ENCODE measurements at places on chromosomes 11 and 22. TPM values are rescaled to one million over a fixed set of nuclear protein-coding genes. Genes with fewer than 3 reads are reported as not detected.
A peak's percentile ranks its signal among the peaks of the same experiment; 100 is the strongest.

- DNase-seq = no peak
Measured at GRCh38 chr11:15288863-15289262, 174.1 kb downstream of the INSC start.

Gene APOL4
- total RNA-seq = 0.17 TPM

DNA sequence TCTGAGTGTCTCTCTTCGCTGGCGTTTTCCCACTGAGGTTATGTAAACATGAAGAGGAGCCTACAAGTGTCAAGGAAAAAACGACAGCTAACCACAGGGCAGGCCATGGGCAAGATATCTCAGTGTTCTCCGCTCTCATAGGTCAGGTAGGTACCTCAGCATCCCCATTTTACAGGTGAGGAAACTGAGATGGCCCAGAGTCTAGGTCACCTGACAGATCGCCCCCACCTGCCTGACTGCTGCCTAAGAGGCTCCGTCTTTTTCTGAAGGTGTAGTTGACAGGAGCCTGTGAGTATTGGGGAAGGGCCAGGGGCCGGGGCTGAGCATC, 847 bp upstream of the NDUFA6 start:
- no peak for DNase-seq

Gene PATE1
- total RNA-seq = not detected

GRCh38 chr11:44949160-44950030, 1.3 kb downstream of the TP53I11 start:
- no peak for DNase-seq

Gene CPT1A
- 6.3 TPM for total RNA-seq

- DNase-seq = no peak
Measured at GRCh38 chr11:68581439-68581838, 102.9 kb upstream of the GAL start.

DNA sequence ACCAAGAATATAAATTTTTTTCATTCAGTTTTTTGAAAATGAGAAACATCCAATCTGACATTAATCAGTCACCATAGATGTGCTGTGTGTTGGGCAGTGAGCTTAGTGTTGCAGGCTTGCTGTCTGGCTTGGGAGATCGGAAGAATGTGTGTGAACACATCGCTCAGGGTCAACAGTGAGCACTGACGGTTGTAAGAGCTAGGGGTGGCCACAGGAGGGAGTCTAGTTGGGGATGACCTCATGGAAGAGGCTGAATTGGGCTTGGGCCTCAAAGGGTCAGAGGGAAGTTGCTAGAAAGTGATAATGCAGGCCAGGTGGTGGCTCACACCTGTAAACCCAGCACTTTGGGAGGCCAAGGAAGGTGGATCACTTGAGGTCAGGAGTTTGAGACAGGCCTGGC, 375.4 kb downstream of the DDX10 start:
- no peak for DNase-seq

Gene PACS1
- total RNA-seq = 30.0 TPM

- DNase-seq = peak; percentile 17
Measured at GRCh38 chr11:132202621-132203020, 832.2 kb downstream of the NTM start.

DNA sequence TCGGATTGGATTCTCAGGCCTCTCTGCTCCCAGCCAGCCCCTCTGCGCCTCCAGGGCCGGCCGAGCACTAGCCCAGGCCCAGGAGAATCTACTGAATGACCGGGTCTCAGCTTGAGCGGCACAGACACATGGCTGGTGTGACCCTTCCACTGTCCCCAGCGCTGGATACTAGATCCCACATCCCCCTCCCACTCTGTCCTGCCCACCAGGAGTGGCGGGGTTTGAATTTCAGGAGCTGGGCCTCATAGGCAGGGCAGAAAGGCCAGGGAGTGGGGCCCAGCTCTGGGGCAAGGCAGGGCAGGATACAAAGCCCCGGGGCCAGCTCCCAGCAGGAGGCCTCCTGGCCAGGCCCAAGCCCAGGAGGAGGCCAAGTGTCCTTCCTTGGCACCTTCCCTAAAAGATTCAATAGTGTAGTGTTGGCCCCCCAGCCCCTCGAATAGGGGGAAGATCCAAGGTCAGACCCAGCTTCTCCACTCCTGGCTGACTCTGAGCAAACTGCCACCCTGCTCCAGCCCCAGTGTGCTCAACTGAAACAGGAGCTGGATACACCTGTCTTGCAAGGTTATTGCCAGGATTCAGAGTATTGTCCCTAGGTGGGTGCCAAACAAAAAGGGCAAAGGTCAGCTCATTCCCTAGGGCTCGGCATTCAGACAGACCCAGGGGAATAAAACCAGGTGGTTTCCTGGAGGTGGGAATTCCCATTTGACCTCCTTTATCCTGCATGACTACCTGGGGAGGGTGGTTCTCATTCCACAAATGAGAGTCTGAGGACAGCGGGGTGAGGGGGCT, 22.5 kb upstream of the TCF20 start:
- no peak for DNase-seq

DNA sequence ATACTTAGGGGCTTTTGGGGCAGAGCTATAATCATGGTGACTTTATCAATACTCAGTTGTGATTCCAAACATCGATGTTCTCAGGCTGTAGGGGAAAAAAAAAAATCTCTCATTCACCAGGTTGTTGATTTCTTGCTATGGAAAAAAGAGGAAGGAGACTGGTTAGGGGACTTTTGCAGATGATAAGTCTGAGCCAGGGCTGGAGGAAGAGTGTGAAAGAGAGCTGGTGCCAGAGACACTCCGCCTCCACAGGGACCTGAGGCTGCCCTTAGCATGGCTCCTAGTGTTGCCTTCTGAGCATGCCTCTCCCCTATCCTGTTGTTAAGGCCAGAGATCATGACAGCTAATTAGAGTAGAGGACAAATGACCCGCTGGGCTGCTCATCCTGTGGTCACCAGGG, 16.9 kb downstream of the UPB1 start:
- DNase-seq = no peak

GRCh38 chr11:124074554-124074953, 33.4 kb upstream of the OR10G7 start:
- DNase-seq = no peak

- DNase-seq = no peak
Measured at GRCh38 chr22:41023299-41023623, 69.1 kb upstream of the EP300 start.

DNA sequence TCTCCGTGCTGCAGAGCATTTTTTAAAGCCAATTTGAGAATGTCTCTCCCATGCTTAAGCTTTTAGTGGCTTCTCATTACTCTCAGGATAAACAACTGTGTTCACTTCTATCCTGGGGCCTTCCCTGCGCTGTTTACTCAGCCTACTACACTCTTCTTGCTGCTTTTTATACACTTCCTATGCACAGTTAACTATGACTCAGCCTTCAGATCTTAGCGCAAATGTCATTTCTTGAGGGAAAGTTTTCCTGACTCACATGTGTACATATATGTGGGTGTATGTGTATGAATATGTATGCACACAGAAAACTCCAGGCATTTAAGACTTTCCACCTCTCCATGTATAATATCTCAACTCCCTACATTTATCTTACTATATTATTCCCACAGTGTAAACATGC, 9.8 kb downstream of the THAP12 start:
- DNase-seq = peak; percentile 72

- DNase-seq = no peak
Measured at GRCh38 chr11:76184551-76184993, 21.7 kb downstream of the WNT11 start.

Gene KRTAP5-1
- total RNA-seq = not detected

- no peak for DNase-seq
Measured at GRCh38 chr11:70252844-70253243, 17.6 kb upstream of the PPFIA1 start.

Gene WBP2NL
- not detected for total RNA-seq

DNA sequence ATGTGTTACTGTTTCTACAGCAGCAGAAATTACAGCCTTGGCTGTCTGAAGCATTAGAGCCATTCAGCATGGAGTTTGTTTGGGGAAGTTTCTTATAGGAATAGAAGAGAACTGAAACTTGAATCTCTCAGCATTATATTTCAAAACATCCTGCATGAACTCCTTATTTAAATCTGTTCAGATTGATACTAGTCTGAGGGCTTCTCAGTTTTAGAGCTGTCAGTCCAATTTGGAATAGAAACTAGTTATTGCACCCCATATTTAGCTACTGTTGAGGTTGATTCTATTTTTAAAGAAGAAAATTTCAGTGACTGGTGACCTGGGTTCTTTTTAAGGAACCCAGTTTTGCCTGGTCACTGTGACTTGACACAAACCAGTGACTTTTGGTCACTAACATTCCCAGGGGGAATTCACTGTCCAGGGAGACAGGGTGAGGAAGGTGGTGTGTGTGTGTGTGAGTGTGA, 126.0 kb upstream of the TTC12 start:
- DNase-seq = no peak

GRCh38 chr22:39610246-39610645, 39.7 kb downstream of the CACNA1I start:
- DNase-seq = no peak

DNA sequence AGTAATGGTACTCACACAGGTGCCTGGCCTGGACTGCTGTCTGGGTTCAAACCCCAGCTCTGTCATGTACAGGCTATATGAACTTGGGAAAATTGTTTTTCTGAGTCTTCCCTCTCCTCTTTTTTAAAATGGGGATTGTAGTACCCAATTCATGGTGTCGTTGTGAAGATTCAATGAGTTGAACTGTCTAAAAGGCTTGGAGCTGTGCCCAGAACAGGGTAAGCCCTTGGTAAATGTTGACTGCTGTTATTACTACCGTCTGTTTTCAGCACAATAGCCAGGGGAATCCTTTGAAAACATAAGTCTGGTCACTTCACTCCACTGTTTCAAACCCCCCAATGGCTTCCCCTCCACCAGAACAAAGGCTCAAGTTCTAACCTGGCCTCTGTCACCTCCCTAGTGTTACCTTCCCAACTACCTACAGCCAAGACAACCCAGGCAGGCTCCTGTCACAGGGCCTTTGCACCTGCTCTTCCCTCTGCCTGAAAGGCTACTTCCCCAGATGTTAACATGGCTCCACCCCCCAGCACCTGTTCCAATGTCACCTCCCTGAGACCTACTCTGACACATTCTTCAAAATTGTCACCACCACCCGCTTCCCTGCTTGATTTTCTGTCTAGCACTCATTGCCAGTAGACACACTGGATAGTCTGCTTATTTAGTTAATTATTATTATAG, 152.8 kb downstream of the CHST1 start:
- DNase-seq = no peak

GRCh38 chr22:28920757-28921584, 37.6 kb downstream of the ZNRF3 start:
- DNase-seq = no peak

DNA sequence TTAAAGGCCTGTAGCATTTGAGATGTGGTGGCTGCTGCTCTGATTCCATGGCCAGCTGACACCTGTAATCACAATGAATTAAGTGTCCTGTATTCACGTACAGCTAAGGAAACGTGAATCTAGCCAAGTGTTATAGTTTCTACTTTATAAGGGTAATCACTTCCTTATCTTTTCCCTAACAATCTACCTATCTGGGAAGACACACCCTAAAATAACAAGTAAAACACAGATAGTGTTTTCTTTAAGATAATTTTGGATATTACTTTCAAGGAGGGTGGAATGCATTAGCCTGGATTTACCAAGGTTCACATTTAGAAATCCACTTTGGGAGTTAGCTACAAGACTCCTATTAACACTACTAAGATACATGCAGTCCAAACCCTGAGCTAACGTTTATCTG, 11.5 kb downstream of the CDON start:
- DNase-seq = no peak

GRCh38 chr22:20749453-20749852, 24.5 kb upstream of the SERPIND1 start:
- DNase-seq = no peak

Gene FREY1
- 0.63 TPM for total RNA-seq

GRCh38 chr11:121801394-121801748, 314.6 kb downstream of the BLID start:
- no peak for DNase-seq

DNA sequence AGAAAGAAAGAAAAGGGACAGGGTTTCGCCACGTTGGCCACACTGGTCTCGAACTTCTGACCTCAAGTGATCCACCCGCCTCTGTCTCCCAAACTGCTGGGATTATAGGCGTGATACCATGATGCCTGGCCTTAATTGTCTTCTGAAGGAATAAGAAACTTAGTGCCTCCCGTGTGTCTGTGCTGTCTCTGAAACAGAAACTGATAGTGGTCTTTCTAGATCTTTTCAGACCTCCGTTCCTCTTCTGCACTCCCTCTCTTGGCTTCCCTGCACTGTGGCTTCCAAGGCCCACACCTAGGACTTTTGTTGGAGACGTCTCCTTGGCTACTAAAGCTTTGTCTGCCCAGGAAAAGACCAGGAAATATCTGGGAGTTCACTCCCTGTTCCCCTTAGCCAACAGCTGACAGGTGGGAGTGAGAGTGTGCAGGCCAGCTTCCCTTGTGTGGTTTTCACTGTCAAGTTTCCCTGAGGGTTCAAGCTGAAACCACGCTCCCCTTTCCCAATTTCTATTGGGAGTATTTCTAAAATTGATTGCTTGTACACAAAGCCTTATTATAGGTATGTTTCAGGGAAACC, 10.1 kb upstream of the HTR3B start:
- DNase-seq = no peak

Measured in LHCN-M2 (cell line).